ENCODE measurements at places on chromosomes 16 and 17.

- DNase-seq = no peak
Measured at GRCh38 chr16:10827691-10828341, 9.2 kb upstream of the TVP23A start.

DNA sequence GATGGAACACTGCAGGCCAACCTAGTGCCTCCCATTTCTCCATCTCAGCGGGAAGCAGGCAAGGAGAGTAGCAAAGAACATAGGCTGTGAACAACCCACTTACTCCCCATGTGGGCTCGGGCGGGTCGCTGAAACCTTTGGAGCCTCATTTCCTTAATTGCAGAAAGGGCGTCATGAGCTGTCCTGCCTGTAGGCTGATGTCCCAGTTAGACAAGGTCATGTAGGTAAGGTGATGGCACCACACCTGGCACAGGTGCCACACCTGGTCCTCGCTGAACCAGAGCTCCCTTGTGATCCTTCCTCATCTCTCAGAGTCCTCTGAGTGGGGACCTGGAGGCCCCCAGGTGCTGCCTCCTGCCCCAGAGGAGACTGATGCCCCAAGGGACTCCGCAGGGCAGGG lies 22.9 kb downstream of the ABCC3 start:
- DNase-seq = no peak

DNA sequence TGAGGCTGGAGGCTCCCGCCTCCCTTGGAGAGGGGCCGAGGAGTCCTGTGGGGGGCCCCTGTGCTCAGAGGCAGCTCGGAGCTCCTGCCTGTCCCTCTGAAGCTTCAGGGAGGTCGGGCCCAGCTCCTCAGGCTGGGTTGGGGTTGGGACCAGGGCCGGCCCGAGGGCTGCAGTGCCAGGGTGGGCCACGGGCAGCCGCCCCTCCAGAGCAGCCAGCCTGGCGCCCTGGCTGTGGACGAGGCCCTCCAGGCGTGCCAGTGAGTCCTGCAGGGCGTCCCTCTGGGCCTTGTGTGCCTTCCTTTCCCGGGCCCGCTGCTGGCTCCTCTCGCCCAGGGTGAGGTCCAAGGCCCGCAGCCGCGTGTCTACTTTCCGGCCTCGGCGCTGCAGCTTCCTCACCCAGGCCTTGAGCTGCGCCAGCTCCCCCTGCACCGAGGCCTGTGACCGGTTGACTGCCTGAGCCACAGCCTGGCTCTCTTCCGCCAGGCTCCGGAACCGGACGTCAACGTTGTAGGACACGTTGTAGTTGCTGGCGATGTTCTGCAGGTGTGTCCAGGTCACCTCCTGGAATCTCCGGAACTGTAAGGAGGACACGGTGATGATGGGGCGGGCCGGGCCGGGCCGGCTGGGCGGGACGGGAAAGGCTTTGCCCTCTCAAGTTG lies 1.2 kb downstream of the PTX4 start:
- no peak for DNase-seq

DNA sequence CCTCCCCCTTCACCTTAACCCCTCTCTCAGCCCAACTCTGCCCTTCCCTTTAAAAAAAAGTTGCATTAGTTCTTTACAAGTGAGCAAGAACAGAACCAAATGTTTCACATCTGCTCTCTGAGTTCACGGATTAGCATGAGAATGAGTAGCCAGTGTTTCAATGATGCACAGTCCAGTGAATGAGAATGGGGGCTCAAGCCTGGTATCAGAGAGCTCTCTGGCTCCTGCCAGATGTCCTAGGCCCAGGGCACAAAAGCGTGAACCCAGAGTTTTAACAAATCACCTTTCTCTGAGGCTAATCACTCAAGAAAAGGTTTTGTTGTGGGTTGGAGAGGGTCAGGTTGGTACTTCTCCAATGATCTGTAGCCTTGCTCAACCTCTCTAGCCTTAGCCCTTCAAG lies 41.5 kb upstream of the HS3ST3A1 start:
- DNase-seq = no peak

DNA sequence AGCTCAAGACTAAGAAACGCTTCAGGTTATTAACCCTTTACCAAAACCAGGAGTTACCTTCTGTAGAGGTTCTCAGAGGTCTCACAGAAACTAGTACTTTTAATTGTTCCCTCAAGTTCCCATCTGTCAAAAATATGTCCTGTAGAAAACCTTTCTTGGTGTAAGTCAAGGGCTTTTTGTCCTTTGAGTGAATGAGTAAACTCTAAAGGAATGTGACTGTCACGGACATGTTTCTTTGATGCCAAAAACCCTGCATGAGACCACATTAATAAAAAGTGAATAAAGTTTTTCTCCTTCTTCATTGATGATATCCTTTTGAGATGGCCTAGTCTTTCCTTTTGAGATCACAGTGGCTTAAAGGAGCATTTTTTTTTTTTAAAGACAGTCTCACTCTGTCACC lies 102.9 kb downstream of the NLK start:
- no peak for DNase-seq

DNA sequence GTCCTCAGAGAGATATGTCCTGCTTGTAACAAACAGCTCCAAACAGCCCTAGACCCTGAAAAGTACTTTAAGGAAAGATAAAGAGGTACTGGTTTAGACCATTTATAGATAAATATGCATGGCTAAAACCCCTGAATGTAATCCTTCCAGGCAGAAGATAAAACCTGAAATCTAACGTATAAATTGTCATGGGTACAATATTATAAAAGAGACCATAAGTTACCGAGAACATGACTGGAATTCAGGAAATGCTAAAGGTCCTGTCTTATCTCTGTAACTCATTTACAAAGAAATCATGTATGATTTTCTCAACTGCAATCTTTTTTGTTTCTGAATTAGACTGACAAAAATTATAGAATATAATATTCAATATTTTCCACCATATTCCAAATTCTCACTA lies 9.2 kb upstream of the KANSL1 start:
- DNase-seq = no peak

DNA sequence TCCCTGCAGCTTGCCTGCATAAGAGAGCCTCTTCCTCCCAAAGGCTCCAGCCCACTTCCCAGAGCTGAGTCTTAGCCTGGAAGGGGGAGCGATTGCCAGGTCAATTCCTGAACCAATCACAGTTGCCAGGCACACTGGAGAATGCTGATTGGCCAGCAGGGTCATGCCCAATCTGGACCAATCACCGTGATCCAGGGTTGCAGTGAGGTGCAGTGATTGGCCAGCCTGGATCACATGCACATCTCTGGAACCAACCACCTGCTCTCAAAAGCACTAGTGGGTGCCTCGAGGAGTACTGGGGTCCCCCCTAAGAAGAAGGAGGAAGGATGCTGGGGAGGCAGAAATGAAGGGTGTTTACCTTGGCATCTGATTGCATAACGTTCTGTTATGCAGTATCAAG lies 18.4 kb downstream of the NAGPA start:
- DNase-seq = no peak

DNA sequence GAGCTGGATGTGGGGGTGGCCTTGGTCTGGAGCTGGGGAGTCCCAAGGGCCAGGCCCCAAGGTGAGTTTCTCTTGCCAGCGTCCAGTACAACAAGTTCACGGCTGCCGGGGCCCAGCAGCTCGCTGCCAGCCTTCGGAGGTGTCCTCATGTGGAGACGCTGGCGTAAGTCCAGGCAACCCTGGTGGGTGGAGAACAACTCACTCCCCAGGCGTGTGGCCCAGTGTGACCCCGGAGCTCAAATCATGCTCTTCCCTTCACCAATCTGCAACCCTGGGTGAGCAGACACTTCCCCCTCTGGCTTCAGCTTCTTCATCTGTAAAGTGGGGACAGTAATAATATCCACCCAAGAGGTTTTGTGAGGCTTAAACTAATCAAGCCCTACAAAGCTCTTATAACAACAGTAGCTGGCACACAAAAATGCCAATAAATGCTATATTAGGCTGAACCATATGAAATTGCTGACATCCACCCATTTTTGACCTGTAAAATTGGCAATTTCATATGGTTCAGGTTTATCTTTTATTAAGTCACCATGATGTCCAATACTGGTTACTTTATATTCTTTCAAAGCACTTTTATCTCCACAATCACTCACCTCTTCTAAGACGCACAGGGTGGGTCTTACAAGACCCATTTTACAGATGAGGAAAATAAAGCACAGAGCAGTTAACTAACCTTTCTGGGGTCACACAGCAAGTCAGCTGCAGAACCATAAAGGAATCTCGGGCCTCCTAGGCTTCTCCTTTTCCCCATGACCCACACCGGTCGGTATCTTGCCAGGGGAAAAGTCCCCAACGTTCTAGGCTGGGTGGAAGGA lies 19.7 kb downstream of the DEXI start:
- DNase-seq = no peak

DNA sequence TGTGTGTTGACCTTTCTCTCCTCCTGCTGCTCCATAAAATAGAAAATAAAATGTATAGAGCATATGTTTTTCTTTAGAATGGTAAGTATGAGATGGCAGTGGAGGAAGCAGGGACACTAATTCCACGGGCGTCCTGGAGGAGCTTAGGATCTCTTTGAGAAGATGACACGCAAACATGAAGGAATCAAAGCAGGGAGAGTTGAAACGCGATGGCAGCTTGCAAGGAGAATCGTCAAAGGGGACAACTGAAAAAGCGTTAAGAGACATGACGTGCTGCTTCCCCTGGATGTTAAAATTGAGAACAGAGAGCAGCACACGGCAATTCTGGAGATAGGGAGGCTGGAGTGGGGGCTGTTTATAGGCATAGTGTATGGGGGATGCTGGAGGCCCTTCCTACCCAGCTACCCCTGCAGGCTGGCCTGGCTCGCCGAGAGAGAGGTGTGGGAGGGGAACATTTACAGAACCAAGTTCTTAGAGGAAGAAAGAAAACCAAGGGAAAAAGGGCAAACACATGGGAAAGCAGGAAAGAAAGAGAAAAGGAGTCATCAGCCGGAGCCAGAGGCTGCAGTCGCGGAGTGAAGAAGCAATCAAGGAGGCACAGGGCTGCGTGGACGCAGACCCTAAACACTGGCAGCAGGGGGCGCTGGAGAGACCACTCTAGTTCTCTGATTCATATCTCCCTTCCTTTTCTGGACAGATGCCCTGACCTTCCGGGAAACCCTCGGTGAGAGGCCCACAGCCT lies 55.8 kb downstream of the MYH13 start:
- DNase-seq = no peak

- DNase-seq = no peak
Measured at GRCh38 chr17:13597723-13598347, 3.9 kb downstream of the HS3ST3A1 start.

- no peak for DNase-seq
Measured at GRCh38 chr16:14286368-14287230, 215.5 kb downstream of the MRTFB start.

- DNase-seq = no peak
Measured at GRCh38 chr16:69064124-69064763, 41.2 kb upstream of the HAS3 start.

GRCh38 chr16:89456419-89456959 lies 33.9 kb downstream of the ANKRD11 start:
- no peak for DNase-seq

DNA sequence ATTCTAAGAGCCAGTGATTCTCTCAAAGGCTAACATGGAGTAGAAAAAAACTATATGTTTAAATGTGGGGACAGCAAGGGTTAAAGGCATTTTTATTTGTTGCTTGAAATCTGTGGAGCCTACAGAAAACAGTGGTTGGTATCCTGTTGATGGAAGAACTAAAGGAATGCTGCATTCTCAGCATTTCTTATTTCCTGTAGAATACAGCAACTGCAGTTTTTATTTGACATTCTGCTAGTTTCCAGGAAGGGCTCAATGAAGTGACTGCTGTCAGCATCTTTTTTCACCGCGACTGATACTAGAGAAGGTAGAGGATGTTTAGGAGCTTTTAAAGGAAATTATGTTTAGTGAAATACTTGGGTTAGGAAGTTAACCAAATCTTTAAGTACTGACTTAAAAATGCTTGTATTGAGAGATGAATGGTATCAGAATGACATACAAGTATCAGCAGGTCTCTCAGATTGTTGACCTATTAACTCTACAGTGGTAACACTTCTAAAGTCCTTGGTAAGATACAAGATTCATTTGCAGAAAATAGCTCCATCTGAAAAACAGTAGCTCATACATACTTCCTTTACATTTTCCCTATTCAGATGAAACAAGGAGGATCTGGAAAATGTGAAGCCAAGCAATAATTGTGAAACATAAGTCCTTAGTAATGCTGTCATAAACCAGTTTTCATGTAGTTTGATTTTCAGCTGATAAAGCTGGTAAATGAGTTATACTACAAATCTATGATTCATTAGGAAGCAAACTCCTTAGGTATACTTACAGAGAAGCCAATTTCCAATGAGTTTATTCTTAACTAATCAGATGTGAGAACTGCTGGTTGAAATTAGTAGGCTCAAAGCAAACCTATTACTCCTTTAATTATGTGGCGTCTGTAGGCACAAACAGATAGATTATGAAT lies 15.2 kb downstream of the CLTC start:
- DNase-seq = no peak

- DNase-seq = no peak
Measured at GRCh38 chr16:25177831-25178688, 38.7 kb upstream of the AQP8 start.

DNA sequence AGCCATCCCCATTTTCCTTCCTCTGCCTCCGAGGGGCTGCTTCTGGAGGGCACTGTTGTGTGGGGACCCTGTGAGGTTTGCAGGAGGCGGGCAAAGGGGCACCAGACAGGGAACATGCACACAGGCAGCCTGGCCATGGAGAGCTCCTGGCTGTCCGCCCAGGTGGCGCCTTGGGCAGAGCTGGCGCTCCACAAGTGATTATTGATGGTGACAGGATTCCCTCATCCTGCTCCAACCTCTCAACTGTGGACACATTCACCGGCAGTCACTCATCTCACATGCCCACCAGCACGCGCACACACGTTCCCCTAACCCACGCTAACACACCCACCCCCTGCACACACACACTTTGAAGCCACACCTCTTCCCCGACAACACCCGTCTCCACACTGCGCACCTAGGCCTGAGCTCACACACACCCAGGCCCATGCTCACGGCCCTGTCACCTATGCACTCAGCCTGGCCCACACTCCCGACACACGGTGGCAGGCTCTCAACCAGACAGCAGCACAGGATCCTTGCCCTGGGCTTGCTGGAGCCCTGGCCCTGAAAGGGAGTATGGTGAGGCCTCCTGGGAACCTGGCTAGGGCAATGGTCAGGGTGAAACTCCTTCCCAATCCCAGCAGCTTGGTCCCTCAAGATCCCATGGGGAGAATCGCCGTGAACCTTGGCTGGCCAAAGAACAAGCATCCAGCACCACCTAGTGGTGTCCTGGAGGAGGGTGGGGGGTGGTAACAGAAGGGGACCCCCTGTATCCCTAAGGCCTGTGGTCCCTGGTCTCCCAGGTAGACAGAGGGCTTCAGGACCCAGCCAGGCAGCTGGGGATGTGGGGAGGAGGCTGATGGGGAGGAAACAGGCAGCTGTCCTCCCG lies 3.6 kb downstream of the PNMT start:
- no peak for DNase-seq

GRCh38 chr16:84308120-84308519 lies 13.4 kb downstream of the WFDC1 start:
- no peak for DNase-seq

- no peak for DNase-seq
Measured at GRCh38 chr16:89437251-89437987, 52.9 kb downstream of the ANKRD11 start.

GRCh38 chr17:81518785-81519283 lies 6.2 kb upstream of the ACTG1 start:
- DNase-seq = no peak

Measured in stimulated activated CD8-positive, alpha-beta memory T cell treated with anti-CD3 and anti-CD28 coated beads, Interleukin-15, amount 100 ng/mL, for 4 hours (primary cell).